T-helper 17 cell (primary cell): ENCODE measurements at places on chromosomes 13 and 19. TPM values are rescaled to one million over a fixed set of nuclear protein-coding genes. Genes with fewer than 3 reads are reported as not detected.

TMEM259 gene
- total RNA-seq: 318 TPM

ZNF548 gene
- total RNA-seq: 58.9 TPM

GATAD2A gene
- total RNA-seq: 129 TPM

ADAMTS10 gene
- 33.1 TPM for total RNA-seq

NPAS1 gene
- total RNA-seq: 0.47 TPM

OXGR1 gene
- not detected for total RNA-seq

EPS8L1 gene
- total RNA-seq: 1.8 TPM

MEX3D gene
- 2.7 TPM for total RNA-seq

FAM216B gene
- not detected for total RNA-seq

LSR gene
- 42.6 TPM for total RNA-seq

KLK6 gene
- total RNA-seq: not detected

CCNE1 gene
- total RNA-seq: 7.4 TPM

EXOC3L2 gene
- 1.1 TPM for total RNA-seq

CDX2 gene
- not detected for total RNA-seq

RAB3A gene
- 15.3 TPM for total RNA-seq

CACNG7 gene
- not detected for total RNA-seq

FUT6 gene
- total RNA-seq: not detected

C19orf85 gene
- not detected for total RNA-seq

SPTBN4 gene
- total RNA-seq: 0.21 TPM

LYPD3 gene
- total RNA-seq: 5.1 TPM

FCGBP gene
- total RNA-seq: 10.1 TPM

PSG2 gene
- total RNA-seq: 0.17 TPM

FFAR1 gene
- 1.4 TPM for total RNA-seq

OCEL1 gene
- 14.9 TPM for total RNA-seq

MBD3L3 gene
- not detected for total RNA-seq

TMEM86B gene
- 12.8 TPM for total RNA-seq

TBXA2R gene
- total RNA-seq: 10.4 TPM

KLK11 gene
- total RNA-seq: not detected

UHRF1 gene
- total RNA-seq: 0.34 TPM

ZNF682 gene
- total RNA-seq: 7.9 TPM

PSG3 gene
- 0.42 TPM for total RNA-seq

CGB2 gene
- not detected for total RNA-seq

GPR183 gene
- total RNA-seq: 322 TPM
